Esophagus squamous epithelium (tissue), 5 donors: ENCODE measurements at places on chromosomes 1 and 21.

GRCh38 chr1:93824834-93825233 is 54.2 kb downstream of the DNTTIP2 start:
- H3K27ac ChIP-seq = no peak overlapping the region
- no peaks in the 10 kb centered on the region for H3K27me3 ChIP-seq
- no peak for DNase-seq
- no peaks in the 10 kb centered on the region for H3K36me3 ChIP-seq

- no peaks in the 10 kb centered on the region for H3K27me3 ChIP-seq
- H3K4me3 ChIP-seq = no peak overlapping the region
- H3K27ac ChIP-seq = no peak overlapping the region
- DNase-seq = no peak
Observed at GRCh38 chr1:1361982-1362423, 3.6 kb upstream of the MXRA8 start.

DNA sequence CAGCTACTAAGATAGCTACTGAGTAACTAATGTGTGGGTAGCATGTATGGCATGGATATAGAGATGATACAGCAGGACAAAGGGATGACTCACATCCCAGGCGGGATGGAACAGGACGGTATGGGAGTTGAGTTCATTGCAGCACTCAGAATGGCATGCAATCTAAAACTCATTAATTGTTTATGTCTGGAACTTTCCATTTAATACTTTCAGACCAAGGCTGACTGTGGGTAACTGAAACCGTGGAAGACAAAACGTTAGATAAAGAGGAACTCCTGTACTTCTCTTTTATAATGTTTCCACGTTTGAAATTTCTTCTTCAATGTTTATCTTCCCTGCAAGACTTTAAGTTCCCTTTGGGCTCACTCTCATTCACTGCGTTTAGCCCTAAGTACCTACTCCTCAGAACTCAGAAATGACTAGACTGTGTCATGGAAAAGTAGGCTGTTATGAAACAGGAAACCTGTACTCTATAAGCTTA is 151.9 kb downstream of the MAGI3 start:
- no peaks in the 10 kb centered on the region for H3K4me1 ChIP-seq
- H3K36me3 ChIP-seq = no peaks in the 10 kb centered on the region
- no peak overlapping the region for H3K4me3 ChIP-seq
- no peak overlapping the region for H3K27ac ChIP-seq
- no peaks in the 10 kb centered on the region for H3K27me3 ChIP-seq

DNA sequence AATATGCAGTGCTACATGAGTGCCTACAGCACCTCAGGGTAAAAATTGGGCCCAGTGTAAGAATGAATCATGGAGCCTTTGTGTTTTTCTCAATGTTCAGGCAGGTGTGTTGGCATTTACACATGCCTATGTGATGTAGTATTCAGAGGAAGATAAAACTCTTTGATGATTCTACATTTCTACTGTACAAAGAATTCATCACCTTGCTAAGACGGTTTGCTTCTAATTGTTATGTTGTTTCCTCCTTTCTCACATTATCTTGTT is 867.3 kb downstream of the TTLL7 start:
- H3K27ac ChIP-seq = no peak overlapping the region
- H3K4me3 ChIP-seq = no peak overlapping the region
- no peaks in the 10 kb centered on the region for H3K36me3 ChIP-seq
- no peak for DNase-seq
- no peaks in the 10 kb centered on the region for H3K27me3 ChIP-seq
- no peaks in the 10 kb centered on the region for H3K4me1 ChIP-seq
